MG63 (cell line): ENCODE measurements at places on chromosomes 13 and 19. TPM values are rescaled to one million over a fixed set of nuclear protein-coding genes. Genes with fewer than 3 reads are reported as not detected.

The C1QTNF9B gene
- not detected in 2 replicates for total RNA-seq

The CYP2A6 gene
- not detected in 2 replicates for total RNA-seq

The PLK5 gene
- not detected in 2 replicates for total RNA-seq

The SIAH3 gene
- not detected in 2 replicates for total RNA-seq

The PLPP2 gene
- 8.3 and 22.0 TPM in 2 replicates for total RNA-seq

The NALCN gene
- total RNA-seq: 0.49 TPM in 1 of 2 replicates, not detected in the other

The FAAP24 gene
- 7.2 and 14.8 TPM in 2 replicates for total RNA-seq

The PSG2 gene
- not detected in 2 replicates for total RNA-seq

The GPR12 gene
- not detected in 2 replicates for total RNA-seq

The NDUFA3 gene
- 4.8 and 23.1 TPM in 2 replicates for total RNA-seq

The NR1H2 gene
- total RNA-seq: 113 and 173 TPM in 2 replicates

The FBXO27 gene
- 0.82 TPM in 1 of 2 replicates, not detected in the other for total RNA-seq

The PRSS57 gene
- not detected in 2 replicates for total RNA-seq

The GZMM gene
- total RNA-seq: not detected in 2 replicates

The IZUMO1 gene
- total RNA-seq: not detected in 2 replicates

The STARD13 gene
- 16.4 and 19.2 TPM in 2 replicates for total RNA-seq

The ZNF256 gene
- 1.1 and 3.2 TPM in 2 replicates for total RNA-seq

The LMTK3 gene
- total RNA-seq: not detected in 2 replicates

DNA sequence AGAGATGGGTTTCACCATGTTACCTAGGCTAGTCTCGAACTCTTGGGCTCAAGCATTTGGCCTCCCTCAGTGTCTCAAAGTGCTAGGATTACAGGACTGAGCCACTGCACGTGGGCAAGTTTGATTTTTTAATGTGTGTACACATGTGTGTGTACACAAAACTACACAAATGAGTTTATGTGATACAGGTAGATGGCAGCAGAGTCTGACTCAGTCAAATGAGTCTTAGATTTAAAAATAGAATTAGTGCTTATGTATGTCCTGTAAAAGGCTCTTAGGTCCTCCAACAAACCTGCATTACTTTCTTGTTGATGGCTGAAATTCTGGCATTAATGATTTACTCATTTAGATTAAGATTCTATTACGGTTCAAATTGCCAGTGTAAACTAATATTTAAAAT, 293.7 kb downstream of the PCDH17 start:
- no peak for DNase-seq

GRCh38 chr13:99295488-99296252, 11.5 kb downstream of the GPR183 start:
- no peak for DNase-seq

DNA sequence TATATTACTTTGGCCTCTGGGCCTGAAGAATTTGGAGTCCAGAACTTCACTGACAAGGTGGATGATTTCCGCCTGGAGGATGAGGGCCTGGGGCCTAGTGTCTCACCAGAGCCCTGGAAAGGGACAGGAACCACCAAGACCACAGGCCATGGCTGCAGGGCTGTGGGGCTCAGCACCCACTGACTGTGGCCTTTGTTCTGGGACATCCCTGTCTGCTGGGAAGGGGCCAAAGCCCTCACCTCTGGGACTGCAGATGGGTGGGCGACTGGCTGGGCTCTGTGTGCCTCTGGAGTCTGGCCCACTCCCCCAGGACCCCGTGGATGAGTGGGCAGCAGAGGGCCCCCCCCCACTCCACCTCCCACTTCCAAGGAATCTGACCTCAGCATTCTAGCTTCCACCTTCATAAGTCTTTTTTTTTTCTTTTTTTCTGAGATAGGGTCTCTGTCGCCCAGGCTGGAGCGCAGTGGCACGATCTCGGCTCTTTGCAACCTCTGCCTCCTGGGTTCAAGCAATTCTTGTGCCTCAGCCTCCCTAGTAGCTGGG, 20.3 kb downstream of the CHST8 start:
- DNase-seq: no peak

GRCh38 chr13:44274771-44275205, 98.8 kb upstream of the SERP2 start:
- no peak for DNase-seq

DNA sequence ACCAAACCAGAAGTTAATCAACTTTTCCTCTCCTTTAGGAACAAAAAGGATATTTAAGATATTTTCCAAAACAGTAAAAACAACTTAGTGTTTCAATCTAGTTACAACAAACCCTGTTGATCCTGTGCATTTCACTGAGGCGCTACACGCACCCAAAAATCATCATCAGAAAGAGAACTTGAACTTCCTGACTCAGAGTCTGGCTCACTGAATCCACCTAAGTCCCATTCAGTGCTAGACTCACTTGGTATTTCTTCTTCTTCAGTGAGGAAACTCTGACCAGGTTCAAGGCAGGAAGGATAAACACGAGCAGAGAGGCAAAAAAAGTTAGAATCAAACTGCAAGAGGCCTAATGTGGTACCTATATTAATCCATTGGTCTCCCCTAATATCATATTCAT, 2.2 kb downstream of the KBTBD6 start:
- no peak for DNase-seq

- no peak for DNase-seq
Observed at GRCh38 chr13:100476963-100477362, 111.6 kb downstream of the GGACT start.

DNA sequence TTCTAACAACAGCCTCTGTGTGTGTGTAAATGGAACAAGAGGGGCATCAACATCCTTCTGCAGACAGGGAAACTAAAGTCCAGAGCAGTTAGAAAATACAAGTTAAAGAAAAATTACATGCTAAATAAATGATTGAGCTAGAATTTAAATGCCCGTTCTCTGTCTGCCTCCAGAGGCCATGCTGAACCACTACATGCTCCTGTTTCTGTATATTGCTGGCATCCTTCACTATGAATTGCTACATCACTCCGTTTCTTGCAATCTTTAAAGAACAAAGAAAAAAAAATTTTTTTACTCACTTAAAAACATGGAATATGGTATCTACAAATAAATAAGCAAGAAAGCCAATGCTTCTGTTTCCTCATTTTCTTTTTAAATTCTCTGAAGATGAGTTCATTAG, 47.9 kb downstream of the DCT start:
- no peak for DNase-seq

GRCh38 chr13:55263045-55263444, 1877.7 kb upstream of the PRR20A start:
- DNase-seq: no peak

DNA sequence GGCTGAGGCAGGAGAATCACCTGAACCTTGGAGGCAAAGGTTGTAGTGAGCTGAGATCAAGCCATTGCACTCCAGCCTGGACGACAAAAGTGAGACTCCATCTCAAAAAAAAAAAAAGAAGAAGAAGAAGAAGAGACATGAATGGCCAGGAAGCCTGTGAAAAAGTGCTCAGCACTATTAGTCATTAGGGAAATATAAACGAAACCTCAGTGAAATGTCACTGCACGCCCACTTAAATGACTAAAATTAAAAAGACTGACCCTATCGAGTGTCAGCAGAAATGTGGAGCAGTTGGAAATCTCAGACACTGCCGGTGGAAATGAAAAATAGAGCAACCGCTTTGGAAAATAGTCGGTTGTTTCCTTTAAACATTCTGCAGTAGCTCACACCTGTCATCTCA, 5.5 kb upstream of the TYROBP start:
- DNase-seq: no peak

DNA sequence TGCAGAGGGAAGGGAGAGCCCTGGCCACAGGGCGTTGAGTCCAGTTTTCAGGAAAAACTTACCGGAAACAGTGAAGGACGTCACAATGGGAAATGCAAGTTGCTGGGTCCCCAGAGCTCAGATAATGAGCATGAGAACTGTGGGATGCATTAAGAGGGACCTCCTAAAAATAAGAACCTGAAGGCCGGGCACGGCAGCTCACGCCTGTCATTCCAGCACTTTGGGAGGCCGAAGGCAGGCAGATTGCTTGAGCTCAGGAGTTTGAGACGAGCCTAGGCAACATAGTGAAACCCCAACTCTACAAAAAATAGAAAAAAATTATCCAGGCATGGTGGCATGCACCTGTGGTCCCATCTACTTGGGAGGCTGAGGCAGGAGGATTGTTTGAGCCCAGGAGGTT, 170.6 kb downstream of the URI1 start:
- no peak for DNase-seq

DNA sequence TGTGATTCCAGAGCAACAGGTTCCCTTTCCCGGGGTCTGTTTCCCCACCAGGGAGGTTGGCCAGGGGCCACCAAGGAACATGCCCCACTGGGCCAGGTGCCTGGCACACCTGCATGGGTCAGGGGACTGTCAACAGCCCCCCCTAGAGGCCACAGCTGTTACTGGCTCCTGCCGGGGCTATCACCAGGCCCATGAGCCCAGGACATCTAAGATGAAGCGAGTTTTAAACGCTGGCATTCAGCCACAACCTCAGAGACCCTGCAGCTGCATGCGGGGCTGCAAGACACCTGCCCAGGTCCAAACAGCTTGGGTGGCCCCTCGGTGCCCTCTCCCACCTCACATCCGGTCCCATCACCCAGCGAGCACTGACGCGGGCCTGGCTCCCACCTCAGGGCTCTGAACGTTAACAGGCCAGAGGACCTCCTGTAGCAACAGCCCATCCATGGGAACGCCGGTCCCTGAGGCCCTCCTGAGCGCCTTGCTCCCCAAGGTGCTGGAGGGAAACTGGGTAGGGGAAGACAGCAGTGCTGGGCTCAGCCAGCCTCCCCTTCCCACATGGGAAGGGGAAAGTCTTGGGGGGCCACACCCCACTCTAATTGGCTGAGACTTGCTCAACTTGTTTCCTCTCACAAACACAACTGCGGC, 12.0 kb downstream of the KHSRP start:
- DNase-seq: no peak

GRCh38 chr13:75196147-75196837, 285.7 kb downstream of the TBC1D4 start:
- DNase-seq: no peak

DNA sequence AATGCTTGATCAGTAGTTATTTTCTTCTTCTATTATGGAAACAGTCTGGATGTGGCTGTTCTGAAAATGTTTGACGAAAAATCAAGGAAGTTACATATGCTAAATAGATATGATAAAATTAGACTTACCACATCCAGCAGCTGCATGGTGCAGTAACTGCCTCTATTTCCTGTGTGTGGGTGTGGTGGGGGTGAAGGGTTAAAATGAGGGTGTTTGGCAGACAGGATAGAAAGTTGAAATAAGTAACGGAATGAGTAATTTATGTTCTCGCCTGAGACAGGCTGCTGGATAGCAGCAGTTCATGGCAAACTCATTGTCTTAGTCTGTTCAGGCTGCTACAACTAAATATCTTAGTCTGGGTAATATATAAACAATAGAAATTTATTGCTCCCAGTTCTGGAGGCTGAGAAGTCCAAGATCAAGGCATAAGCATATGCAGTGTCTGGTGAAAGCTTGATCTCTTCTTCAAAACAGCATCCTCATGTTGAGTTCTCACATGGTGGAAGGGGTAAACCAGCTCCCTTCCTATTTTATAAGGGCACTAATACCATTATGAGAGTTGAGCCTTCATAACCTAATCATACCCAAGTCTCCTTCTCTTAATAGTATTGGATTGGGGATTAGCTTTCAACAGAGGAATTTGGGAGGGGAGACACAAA, 1248.9 kb downstream of the SLITRK5 start:
- no peak for DNase-seq

GRCh38 chr13:42649831-42650230, 75.9 kb downstream of the TNFSF11 start:
- no peak for DNase-seq

DNA sequence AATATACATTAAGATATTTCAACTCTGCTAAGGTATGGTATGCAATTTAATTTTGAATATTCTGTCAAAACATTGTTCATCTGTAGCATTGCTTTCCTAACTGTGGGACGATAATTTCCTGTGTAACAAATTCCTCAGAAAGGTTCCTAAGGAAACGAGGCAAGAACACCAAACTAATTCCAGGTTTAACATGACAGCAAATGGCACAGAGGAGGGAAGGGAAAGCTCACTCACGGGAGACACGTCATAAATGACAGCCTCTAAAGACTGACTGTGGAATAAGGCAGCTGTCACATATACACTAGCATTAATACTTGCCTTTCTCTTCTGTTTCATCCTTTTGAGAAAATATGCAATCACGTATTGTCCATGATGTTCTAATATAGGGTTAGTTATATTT, 380.6 kb downstream of the LIG4 start:
- no peak for DNase-seq

DNA sequence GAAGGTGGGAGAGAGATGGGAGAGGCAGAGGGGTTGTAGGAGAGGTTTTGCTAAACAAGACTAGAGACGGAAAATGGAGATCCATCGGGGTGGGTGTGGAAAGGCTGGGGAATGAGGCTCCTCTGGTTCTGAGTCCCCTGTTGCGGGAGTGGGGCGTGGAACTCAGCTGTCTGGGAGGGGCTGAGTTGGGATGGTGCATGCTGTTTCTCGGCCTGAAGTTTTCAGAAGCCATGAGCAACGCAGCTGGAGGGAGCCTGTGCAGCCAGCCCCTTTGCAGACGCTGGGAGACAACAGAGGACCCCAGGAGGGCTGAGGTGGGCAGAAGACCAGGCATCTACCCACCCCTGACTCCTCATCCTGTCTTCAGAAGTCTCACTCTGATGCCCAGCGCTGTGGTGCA, 7.4 kb upstream of the GIPR start:
- no peak for DNase-seq

GRCh38 chr13:94758436-94758960, 46.2 kb upstream of the SOX21 start:
- no peak for DNase-seq

DNA sequence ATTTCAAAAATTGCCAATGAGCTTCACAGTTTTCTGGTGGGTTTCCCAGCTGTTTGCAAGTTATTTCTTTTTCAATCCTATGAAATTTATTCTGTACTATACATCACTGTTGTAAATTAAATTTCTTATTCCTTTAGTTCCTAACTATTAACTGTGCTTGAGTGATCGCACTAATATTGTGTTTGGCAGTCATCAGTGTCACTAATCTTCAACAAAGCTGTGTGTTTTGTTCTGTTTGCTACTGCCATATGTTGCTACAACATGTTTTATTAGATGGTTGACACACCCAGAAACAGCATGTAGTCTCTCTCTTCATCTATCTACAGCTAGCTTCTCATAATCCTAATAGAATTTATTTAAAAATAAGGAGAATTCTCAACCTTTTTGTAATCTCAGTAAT, 453.6 kb upstream of the PRR20A start:
- DNase-seq: no peak

GRCh38 chr13:39864221-39864620, 208.8 kb downstream of the COG6 start:
- no peak for DNase-seq
